H7 (cell line): ENCODE measurements at places on chromosomes 6 and 20. TPM values are rescaled to one million over a fixed set of nuclear protein-coding genes. Genes with fewer than 3 reads are reported as not detected.

CCM2L gene
- 8.3 and 10.6 TPM in 2 replicates for total RNA-seq

CALHM4 gene
- total RNA-seq = not detected in 2 replicates

DNAH8 gene
- 0.03 TPM in 1 of 2 replicates, not detected in the other for total RNA-seq

EDN1 gene
- 0.76 and 1.6 TPM in 2 replicates for total RNA-seq

LRP11 gene
- 13.2 and 17.6 TPM in 2 replicates for total RNA-seq

CALHM6 gene
- 0.45 and 2.1 TPM in 2 replicates for total RNA-seq

CDKAL1 gene
- total RNA-seq = 24.4 and 27.5 TPM in 2 replicates

AP5S1 gene
- total RNA-seq = 3.1 and 4.4 TPM in 2 replicates

GRCh38 chr6:11323666-11324452, 91.4 kb upstream of the NEDD9 start:
- DNase-seq = no peak

DNA sequence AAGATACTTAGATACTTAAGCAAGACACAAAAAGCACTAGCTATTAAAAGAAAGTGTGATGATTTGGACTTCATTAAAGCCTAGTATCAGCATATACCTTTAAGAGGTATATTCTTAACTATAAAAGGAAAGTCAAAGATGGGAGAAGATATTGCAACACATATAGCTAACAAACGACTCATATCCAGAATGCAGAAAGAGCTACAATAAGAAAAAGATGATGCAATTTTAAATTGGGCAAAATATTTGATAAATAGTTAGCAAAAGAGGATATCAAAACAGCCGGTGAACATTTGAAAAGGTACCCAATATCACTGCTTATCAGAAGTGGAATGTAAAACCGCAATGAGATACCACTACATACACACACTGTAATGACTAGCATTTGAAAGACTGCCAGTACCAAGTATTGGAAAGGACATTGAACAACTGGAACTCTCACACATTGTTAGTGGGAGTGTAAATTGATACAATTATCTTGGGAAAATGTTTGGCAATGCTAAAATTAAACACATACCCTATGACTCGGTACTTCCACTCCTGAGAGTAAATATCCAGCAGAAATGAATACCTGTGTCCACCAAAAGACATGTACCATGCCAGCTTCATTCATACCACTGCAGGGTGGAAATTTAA, 25.7 kb downstream of the MUC22 start:
- no peak for DNase-seq

DNA sequence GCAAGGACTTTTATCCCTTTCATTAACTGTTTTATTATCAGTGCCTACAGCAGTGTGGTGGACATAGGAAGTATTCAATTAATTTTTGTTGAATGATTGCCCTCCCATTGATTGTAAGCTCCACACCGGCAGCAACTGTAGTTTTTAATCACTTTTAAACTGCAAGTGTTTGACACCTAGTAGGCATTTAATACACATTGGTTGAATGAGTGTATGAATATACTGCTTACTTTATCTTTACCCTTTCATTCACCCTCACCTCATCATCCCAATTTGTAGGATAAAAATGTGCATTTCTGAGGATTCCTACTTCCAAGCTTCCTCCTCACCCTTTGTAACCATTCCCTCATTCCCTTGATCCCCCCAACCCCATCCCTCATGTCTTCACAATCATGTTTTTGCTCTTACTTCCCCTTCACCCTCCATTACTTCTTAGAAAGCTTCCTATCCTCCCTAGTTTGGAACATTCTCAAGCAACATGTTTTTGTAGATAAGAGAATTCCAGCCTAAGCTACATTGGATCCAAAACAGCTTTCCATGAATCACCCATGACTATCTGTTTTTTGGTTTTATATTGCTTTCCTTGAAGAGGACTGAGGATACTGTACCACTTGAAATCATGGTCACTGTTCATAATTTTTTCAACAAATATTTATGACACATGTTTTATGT, 955 bp upstream of the SLC26A8 start:
- no peak for DNase-seq

DNA sequence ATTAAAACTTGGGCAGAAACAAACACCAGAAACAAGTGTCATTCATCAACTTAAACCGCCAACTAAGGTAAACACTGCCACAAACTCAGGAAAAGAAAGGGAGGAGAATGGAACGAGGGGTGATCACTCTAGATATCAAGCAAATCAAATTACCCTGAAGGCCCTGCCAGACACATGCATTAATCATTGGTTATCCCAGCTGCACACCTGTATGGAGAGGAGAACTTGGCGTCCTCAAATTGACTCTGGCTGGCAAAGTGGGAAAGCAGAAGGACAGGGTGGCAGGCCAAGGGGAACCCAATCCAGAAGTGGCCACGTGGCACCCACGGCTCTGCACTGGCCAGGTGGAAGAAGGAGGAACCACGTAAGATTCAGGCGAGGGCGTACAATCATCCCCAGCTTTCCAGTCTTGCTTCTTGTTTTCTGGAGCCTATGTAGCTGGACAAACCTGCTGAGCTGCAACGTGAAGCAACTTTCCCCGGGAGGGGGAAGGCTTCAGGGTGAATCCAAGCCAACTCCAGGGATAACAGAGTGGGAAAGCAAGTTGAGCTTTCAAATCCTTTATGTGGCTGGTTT, 156.2 kb upstream of the JARID2 start:
- DNase-seq = no peak

DNA sequence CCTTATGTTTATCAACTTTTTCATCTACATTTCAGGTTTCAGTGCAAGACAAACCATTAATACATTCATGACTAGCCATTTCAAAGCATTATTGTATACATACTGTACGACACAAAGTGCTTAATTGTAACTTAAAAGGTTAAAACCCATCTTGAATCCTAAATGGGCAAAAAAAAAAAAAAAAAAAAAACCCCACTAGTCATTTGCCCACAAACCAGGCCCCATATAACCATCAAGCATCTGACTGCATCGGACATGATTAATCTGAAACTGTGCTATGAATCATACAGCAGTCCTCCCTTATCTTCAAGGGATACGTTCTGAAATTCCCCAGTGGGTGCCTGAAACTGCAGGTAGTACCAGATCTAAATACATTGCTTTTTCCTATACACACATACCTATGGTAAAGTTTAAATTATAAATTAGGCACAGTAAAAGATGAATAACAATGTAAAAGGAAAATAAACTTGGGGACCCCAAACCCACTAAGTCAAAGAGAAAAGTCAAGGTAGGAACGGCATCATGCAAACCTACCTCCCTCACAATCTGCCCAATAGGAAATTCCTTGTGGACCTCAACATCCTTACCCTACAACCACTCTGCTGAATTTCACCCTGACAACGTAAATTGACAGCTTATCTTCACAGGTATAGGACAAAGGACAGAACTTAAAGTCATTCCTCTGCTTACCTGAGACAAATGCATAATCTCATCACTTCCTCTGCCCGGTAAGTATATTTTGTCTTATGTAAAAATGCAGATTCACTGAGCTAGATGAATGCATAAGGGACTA, 14.3 kb downstream of the B4GALT5 start:
- DNase-seq = no peak

GRCh38 chr6:87851674-87852299, 149.8 kb upstream of the AKIRIN2 start:
- DNase-seq = no peak

DNA sequence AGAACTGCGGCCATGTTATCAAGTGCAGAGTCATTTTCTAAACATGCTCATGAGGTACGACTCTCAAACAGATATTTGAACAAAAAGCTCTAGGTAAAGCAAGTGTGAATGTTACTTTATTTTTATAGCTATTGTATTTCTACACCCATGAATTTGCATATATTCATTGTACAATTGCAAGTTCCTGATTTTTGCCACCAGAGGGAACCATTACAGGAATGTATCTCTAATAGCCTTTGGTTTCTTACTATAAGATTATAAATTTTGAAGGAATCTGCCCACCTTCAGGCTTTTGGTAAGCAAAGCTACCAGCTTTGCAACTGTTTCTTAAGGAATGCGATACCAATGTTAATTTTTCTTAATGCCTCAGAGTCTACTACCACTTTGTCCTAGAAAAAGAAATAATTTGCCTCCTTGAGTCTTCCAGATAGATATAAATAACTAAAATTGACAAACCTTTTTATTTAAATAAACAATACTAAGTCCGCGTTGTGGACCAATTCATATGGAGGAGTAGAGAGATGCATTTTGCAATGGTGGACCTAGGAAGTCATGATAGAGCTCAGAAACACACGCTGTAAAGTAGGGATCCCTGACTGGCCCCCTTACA, 125.4 kb upstream of the SAMD5 start:
- no peak for DNase-seq

DNA sequence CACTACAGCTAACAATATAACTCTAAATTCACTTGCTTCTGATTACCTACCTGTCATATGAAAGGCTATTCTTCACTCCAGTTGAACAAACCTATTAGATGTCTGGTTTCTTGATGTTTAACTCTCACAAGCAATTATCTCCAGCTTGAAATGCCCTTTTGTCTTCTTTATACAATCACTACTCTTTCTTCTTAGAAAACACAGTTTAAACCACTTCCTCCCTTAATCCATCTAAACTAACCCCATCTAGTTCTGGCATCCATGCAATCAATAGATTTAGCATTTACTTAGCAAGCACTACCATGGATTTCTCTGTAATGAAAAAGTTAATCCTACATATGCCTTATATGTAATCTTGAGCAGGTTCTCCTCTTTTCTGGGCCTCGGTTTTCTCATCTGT, 127.3 kb downstream of the ATXN1 start:
- DNase-seq = no peak

- DNase-seq = no peak
These were observed 317.1 kb upstream of the FERMT1 start for GRCh38 chr20:6439737-6440442.

GRCh38 chr20:45911486-45912343, at the start of gene PLTP:
TSS of gene PLTP (minus strand) at chr20:45912155. CDS start at chr20:45911452, 703 bp downstream.
- DNase-seq = peak; percentile 93

DNA sequence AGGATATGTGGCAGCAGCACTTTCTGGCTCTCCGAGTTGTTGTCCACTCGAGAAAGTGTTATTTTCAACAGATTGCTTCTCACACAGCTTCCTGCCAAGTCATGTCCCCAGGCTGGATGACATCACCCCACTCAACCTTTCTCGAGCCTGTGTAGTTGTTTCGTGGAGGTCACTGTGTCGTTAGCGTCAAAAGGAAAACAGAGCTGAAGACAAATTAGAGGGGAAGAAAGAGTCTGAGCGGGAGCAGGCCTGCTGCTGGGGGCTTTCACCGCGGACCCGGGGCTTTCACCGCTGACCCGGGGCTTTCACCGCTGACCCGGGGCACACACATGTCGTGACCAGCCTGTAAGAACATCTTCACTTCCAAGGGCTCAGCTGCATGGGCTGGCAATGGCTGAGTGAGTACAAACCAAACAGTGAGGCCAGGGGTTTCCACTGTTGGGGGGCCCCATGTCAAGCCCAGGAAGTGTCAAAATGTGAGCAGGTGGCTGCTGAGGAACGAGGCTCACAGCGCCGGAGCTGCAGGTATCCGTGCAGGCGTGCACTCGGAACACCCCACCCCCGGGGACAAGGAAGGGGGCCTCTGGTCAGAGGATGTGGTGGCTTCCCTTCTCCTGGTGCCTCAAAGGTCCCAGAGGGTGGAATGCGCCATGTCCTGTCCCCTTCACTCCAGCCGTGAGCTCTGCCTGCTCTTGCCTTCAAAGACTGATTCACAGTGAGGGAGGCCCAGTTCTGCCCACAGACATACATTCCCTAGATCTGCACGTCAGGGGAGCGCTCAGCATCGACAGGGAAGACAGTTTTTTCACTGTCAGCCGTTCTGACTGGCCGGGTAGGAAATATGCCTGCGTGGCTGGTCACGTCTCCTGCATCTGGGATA, 365.9 kb downstream of the TAF4 start:
- no peak for DNase-seq

DNA sequence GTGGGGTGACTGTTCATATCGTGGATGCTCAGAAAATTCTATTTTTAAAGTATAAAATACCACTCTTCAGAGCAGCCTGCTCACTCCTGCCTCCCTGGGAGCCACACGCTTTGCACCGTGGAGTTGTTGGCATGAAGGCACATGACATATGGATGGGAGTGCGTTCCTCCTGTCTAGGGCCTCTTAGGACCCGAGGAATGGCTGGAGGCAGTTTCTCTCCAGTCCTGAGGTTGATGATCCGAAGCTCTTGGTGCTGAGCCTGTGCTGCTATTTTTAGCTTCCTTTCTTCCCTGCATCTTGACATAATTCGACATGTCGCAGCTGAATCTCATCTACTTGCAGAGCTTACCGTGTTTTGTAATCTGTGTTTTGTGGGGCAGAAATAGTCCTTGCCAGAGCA, 73.9 kb downstream of the PHACTR3 start:
- no peak for DNase-seq

DNA sequence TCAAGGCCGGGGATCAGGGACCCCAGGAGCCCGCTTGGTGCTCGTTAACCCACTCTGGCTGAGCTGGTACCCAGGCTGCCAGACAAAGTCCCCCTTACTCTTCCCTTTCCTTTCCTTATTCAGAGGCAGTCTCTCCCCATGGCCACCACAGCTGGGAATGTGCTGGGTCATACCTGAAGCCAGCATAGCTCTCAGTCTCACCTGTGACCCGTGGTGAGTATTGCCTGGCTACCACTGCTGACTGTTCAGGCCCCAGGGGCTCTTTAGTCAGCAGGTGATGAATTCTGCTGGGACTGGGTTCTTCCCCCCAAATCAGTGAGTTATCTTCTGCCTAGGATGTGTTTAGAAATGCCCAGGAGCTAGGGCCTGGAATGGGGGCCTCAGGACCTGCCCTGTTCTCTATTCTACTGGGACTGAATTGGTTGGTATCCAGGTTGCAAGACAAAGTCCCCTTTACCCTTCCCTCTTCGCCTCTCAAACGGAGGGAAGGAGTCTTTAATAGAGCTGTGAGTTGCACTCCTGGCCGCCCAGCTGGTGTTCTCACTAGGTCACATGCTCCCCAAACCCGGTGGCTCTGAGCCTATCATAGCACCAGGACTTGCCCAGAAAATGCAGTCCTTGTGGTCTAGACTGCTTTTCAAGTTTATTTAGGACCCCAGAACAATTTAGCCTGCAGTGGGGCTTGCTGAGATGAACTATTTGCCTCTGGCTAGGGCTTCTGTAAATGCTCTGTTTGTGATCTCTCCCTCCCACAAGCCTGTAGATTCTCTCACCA, 64.6 kb downstream of the MYO6 start:
- no peak for DNase-seq

GRCh38 chr20:50980071-50980681, 21.6 kb downstream of the MOCS3 start:
- DNase-seq = no peak

DNA sequence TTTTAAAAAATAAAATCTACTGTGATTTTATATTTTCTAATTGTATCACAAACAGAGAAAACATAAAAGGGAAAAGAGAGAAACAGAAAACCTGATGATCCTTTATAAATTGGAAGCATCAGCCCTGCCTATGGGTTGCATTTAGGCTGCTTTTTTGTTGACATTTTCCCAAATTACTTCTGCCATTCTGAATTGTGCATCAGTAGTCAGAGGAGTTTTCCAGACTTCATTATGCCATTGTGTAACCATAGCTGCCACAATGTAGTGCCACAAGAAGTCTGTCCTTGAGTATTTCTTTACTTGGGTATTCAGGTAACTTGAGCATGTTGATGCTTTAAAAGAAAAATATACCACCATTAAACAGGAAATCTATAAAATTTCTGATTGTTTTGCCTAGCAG, 130.3 kb downstream of the HACE1 start:
- DNase-seq = no peak

GRCh38 chr6:35251949-35252348, 7.6 kb upstream of the ZNF76 start:
- DNase-seq = no peak
